ENCODE measurements at places on chromosomes 4 and X.
A peak's percentile ranks its signal among the peaks of the same experiment; 100 is the strongest.

DNA sequence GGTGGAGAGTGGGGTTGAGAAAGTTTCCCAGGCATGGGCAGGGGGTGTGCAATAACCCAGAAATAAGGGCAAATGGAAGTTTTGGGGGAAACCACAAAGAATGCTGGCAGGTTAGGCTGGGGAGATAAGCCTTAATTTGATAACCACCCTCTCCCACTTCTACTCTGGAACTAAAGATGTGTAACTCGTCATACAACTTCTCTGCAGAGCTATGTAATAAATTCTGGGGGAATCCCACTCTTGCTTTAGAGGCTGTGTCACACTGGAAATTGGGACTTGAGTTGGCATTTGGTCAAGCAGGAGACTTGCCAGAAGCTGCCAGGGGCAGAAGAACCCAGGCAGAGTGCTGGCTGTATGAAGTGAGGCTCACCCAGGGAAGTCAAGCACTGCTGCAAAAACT is 170.9 kb upstream of the CPEB2 start:
- no peak overlapping the region for H3K27ac ChIP-seq
- no peaks in the 10 kb centered on the region for H3K4me1 ChIP-seq
- no peak for DNase-seq
- H3K36me3 ChIP-seq = no peaks in the 10 kb centered on the region
- no peaks in the 10 kb centered on the region for H3K27me3 ChIP-seq
- no peak overlapping the region for H3K4me3 ChIP-seq

DNA sequence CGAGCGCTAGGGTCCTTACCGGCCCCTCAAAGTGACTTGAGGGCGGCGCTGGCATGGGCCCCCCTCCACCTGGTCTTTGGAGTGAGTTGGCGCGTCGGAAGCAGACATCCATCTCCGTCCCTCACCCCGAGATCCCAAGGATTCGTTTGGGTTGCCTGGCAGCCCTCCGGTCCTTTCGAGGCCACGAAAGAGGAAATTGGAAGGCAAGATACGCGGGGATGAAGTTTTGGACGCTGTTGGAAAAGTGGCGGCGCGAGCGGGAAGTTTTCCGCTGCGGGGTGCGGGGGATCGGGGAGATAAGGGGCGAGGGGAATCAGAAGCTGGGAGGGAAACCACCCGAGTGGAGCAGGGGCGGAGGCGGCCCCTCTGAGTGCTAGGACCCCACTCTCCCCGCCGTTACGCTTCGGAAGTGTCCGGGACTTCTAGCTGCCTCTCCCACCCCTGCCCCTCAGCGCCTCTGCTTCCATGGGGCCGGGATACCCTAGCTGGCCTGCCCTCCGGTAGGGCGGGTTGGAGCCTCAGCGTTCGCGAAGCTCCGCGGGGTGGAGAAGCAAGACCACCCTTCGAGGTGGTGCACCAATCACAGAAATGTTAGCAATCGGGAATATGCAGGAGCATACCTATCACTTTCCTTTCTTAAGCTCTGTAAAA is 57.8 kb downstream of the FRMPD3 start:
- H3K27me3 ChIP-seq = peaks cover 52% of the 10 kb centered on the region
- DNase-seq = no peak
- no peaks in the 10 kb centered on the region for H3K36me3 ChIP-seq
- no peak overlapping the region for H3K27ac ChIP-seq
- H3K4me3 ChIP-seq = no peak overlapping the region
- H3K4me1 ChIP-seq = no peaks in the 10 kb centered on the region

GRCh38 chr4:37528166-37528885 is 157.8 kb downstream of the RELL1 start:
- no peaks in the 10 kb centered on the region for H3K36me3 ChIP-seq
- H3K4me3 ChIP-seq = no peak overlapping the region
- H3K4me1 ChIP-seq = no peaks in the 10 kb centered on the region
- H3K27ac ChIP-seq = no peak overlapping the region
- DNase-seq = no peak

- DNase-seq = no peak
- no peak overlapping the region for H3K27ac ChIP-seq
- no peak overlapping the region for H3K4me3 ChIP-seq
- H3K4me1 ChIP-seq = no peaks in the 10 kb centered on the region
- no peaks in the 10 kb centered on the region for H3K27me3 ChIP-seq
Measured at GRCh38 chr4:8872402-8873291, 1.0 kb upstream of the HMX1 start.

DNA sequence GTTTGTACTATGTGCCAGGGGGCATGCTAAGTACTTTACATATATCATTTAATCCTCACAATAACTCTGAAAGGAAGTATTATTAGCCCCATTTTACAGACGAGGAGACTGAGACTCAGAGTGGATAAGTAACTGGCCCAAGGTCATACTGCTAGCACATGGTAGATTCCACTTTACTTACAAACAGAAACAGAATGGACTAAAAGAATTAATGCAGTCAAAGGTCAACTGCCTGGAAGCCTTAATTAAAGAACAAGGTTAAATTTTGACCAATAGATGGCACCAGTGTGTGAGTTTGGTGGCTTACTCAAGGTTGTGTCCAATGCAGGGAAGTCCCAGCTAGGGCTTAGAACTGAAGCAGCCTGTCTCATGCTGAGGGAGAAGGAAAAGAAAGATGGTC is 4.7 kb downstream of the RIPPLY1 start:
- H3K4me1 ChIP-seq = no peaks in the 10 kb centered on the region
- no peak for DNase-seq
- H3K4me3 ChIP-seq = no peak overlapping the region

- H3K27me3 ChIP-seq = peaks cover 10% of the 10 kb centered on the region
- DNase-seq = peak; percentile 78
- peaks cover 3% of the 10 kb centered on the region for H3K4me1 ChIP-seq
- H3K27ac ChIP-seq = no peak overlapping the region
- H3K4me3 ChIP-seq = no peak overlapping the region
Measured at GRCh38 chrX:16892504-16893362, 22.6 kb upstream of the RBBP7 start.

- H3K4me1 ChIP-seq = peaks cover 17% of the 10 kb centered on the region
- H3K36me3 ChIP-seq = no peaks in the 10 kb centered on the region
- no peak overlapping the region for H3K4me3 ChIP-seq
- DNase-seq = no peak
- H3K27ac ChIP-seq = no peak overlapping the region
Measured at GRCh38 chrX:100743009-100743607, 11.2 kb upstream of the SYTL4 start.

- H3K4me3 ChIP-seq = no peak overlapping the region
- H3K27me3 ChIP-seq = no peaks in the 10 kb centered on the region
- H3K27ac ChIP-seq = no peak overlapping the region
- no peaks in the 10 kb centered on the region for H3K4me1 ChIP-seq
- H3K36me3 ChIP-seq = peaks cover 43% of the 10 kb centered on the region
- no peak for DNase-seq
Measured at GRCh38 chr4:151678048-151678872, 82.5 kb downstream of the GATB start.

DNA sequence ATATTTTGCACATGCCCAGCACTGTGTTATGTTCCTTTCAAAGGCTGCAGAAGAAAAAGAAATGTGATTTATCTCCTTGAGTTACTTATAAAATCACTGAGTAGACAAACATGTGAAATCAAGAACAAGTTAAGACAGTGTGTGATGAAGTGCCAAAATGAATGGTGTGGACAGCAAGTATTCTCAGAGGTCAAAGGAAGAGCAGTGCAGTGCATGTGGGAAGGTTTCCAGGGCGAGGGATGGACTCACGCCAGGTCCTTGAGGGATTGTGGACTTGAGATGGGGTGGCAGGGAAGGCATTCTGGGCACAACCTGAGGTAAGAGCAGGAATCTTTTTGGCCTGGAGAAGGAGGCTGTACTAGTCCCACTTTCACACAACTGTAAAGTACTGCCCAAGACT is 115.5 kb downstream of the FNIP2 start:
- no peak overlapping the region for H3K4me3 ChIP-seq

DNA sequence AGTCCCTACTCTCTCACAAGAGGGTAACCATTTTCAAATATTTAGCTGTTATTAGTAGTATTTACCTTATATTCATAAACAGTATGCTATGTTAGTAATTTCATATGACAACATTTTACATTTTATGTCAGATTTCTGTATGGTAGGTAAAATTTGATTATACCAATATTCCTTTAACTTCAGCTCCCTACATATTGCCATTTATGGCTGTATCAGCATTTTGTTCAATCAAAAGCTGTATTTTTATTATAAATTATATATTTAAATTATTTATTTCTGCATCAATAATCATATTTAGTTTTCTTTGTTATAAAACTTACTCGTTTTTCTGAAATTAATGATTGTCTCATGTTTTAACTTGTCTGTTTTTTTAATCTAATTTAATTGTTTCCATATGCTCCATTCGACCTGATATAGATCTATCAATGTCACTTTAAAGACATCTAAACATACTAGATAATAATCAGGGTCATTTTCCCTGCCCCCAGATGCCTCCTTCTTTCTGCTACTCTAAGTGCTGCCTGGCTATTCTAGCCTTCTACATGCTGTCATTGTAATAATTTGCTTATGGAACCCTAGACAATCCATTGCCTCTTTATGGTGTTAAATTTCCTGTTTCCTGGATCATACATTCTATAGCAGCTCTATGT is 1976.7 kb upstream of the ADGRL3 start:
- no peaks in the 10 kb centered on the region for H3K36me3 ChIP-seq
- no peaks in the 10 kb centered on the region for H3K27me3 ChIP-seq
- no peak overlapping the region for H3K27ac ChIP-seq
- no peak overlapping the region for H3K4me3 ChIP-seq
- DNase-seq = no peak
- H3K4me1 ChIP-seq = no peaks in the 10 kb centered on the region

GRCh38 chr4:8110071-8110986 is 48.3 kb downstream of the ABLIM2 start:
- DNase-seq = no peak
- no peak overlapping the region for H3K27ac ChIP-seq
- no peaks in the 10 kb centered on the region for H3K4me1 ChIP-seq
- H3K27me3 ChIP-seq = no peaks in the 10 kb centered on the region

GRCh38 chr4:41120297-41121217 is 93.8 kb downstream of the APBB2 start:
- DNase-seq = peak; percentile 51
- H3K4me3 ChIP-seq = no peak overlapping the region
- no peak overlapping the region for H3K27ac ChIP-seq

DNA sequence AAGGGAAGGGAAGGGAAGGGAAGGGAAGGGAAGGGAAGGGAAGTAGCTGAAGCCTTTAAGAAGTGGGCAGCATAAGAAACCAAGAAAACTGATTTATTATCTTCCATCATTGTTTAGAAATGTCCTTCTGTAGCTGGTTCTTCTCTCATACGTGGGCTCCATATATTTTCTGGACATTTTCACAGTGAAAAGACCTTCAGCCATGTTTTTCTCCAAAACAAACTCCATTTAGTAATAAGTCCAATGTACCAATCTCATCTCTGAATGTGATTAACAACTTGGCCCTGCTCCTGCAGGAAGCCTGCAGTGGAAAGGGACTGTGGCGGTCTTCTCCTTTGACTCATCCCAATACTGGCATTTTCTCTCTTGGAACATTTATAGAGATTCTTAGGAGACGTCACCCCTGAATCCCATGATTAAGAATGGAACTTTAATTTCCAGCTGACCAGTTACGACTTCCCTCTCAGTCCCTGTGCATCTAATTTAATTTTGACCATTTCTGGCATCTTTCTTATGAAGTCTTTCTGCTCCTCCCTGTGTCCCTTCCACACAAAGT is 96.6 kb upstream of the GUCY1A1 start:
- H3K36me3 ChIP-seq = no peaks in the 10 kb centered on the region
- DNase-seq = no peak
- H3K27me3 ChIP-seq = no peaks in the 10 kb centered on the region

- H3K27ac ChIP-seq = peak overlapping the region; percentile 64
- no peaks in the 10 kb centered on the region for H3K27me3 ChIP-seq
- H3K36me3 ChIP-seq = peaks cover 39% of the 10 kb centered on the region
- no peak overlapping the region for H3K4me3 ChIP-seq
Measured at GRCh38 chr4:6275898-6276806, 6.5 kb downstream of the WFS1 start.

DNA sequence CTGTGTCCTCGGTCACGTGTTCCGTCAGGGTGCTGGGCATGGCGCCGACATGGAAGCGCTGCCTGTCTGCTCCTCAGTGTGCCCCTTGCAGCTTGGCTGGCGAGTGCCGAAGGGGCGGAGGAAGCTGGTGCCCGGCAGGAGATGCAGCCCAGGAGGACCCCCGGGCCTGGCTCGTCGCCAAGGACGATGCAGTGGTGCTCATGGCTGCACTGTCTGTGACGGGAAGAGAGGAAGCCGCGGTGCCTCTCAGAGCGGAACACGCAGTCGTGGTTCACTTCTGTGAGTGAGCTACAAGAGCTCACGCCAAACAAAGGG is 38.1 kb downstream of the FGFRL1 start:
- no peak overlapping the region for H3K27ac ChIP-seq
- H3K36me3 ChIP-seq = no peaks in the 10 kb centered on the region
- H3K4me1 ChIP-seq = peaks cover 24% of the 10 kb centered on the region
- no peak overlapping the region for H3K4me3 ChIP-seq
- no peaks in the 10 kb centered on the region for H3K27me3 ChIP-seq

GRCh38 chr4:114890773-114891172 is 222.6 kb downstream of the NDST4 start:
- H3K36me3 ChIP-seq = no peaks in the 10 kb centered on the region
- no peak for DNase-seq
- H3K4me3 ChIP-seq = no peak overlapping the region
- no peaks in the 10 kb centered on the region for H3K4me1 ChIP-seq
- no peak overlapping the region for H3K27ac ChIP-seq

GRCh38 chr4:150546286-150546685 is 35.7 kb upstream of the MAB21L2 start:
- no peak overlapping the region for H3K4me3 ChIP-seq
- no peak for DNase-seq
- no peaks in the 10 kb centered on the region for H3K27me3 ChIP-seq

DNA sequence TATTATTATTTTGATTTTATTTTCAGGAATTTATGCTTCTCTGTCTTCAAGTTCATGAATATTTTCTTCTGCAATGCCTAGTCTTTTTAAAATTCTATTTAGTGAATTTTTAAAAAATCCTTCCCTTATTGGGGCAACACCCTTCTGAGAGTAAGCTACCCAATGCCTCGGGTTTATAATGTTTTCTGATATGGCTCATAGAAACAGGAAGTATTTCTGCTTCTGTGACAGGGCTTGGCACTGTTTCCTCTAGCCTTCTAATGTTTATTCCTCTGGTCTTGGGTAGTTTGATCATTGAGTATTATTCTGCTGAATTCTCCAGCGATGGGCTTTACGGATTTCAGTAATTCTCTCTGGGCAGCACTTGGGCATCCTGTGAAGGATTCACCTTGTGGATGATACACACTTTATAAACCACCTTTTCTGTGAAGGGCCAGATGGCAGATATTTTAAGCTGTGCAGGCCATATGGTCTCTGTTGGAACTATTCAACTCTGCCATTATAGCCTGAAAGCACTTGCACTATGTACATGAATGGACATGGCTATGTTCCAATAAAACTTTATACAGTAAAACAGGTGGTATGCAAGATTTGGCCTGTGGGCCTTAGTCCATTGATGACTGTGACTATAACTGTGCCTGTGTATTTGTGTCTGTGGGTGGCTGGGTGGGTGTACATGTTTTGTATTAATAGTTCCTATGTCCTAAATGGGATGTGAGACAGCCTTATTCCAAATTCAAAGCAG is 95.9 kb upstream of the FAT1 start:
- H3K4me3 ChIP-seq = no peak overlapping the region
- H3K36me3 ChIP-seq = no peaks in the 10 kb centered on the region
- H3K27me3 ChIP-seq = no peaks in the 10 kb centered on the region
- H3K4me1 ChIP-seq = peaks cover 14% of the 10 kb centered on the region
